Upper lobe of left lung (tissue), 6 donors: ENCODE measurements at places on chromosomes 12 and 14. TPM values are rescaled to one million over a fixed set of nuclear protein-coding genes. Genes with fewer than 3 reads are reported as not detected.

- DNase-seq, result peak; percentile 85
Observed at GRCh38 chr12:47715393-47715876, 9.6 kb upstream of the RPAP3 start.

- DNase-seq, result no peak
Observed at GRCh38 chr12:108571609-108572165, 9.3 kb downstream of the ISCU start.

DNA sequence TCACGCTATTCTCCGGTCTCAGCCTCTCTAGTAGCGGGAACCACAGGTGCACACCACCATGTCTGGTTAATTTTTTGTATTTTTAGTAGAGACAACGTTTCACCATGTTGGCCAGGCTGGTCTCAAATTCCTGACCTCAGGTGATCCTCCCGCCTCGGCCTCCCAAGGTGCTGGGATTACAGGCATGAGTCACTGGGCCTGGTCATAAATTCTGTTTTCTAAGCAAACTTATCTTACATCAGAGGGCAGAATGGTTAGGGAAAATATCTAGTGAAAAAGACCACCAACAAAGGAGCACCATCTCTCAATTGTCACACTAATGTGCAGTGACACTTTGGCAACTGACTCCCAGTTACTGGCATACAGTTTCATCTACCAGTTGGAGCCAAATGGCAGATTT, 2.8 kb downstream of the CPM start:
- DNase-seq, result no peak

DNA sequence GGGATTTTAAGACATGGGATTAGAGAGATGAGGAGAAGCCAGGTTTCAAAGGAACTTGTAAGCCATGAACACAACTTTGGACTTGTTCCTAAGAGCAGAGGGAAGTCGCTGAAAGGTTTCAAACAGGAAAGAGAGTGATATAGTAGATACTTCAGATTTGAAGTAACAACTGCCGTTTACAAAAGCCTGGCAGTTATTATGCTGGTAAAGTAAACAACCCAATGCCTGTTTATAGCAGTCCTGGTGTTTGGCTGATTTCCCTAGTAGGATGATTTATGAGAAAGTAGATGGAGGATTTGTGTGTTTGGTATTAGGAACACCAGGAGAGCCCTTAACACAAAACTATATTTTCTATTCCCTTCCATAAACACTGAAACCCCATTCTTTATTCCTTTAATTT, 285.7 kb downstream of the RMST start:
- DNase-seq, result no peak

Gene MGP
- total RNA-seq, result 660 TPM

Gene CDK4
- 39.1 TPM for total RNA-seq
